ENCODE measurements at places on chromosomes 6 and 20.
A peak's percentile ranks its signal among the peaks of the same experiment; 100 is the strongest.

- DNase-seq = no peak
Observed at GRCh38 chr20:59515013-59515905, 89.1 kb upstream of the PHACTR3 start.

DNA sequence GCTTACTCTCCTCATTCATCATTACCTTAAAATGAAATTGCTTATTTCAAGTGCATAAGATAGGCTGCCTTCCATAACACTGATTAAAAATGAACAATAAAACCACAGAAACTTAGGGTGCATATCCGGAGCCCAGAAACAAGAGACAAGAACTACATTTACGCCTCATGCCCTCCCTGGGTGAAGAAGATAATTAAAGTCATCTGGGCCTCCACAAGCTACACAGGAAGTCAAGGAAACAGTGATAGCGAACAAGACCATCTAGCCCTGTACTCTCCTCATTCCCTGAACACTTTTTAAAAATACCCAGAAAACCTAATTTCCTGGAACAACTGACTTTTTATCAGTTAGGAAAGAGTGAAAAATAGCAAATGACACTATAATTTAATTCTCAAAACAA is 6.3 kb downstream of the SOD2 start:
- no peak for DNase-seq

DNA sequence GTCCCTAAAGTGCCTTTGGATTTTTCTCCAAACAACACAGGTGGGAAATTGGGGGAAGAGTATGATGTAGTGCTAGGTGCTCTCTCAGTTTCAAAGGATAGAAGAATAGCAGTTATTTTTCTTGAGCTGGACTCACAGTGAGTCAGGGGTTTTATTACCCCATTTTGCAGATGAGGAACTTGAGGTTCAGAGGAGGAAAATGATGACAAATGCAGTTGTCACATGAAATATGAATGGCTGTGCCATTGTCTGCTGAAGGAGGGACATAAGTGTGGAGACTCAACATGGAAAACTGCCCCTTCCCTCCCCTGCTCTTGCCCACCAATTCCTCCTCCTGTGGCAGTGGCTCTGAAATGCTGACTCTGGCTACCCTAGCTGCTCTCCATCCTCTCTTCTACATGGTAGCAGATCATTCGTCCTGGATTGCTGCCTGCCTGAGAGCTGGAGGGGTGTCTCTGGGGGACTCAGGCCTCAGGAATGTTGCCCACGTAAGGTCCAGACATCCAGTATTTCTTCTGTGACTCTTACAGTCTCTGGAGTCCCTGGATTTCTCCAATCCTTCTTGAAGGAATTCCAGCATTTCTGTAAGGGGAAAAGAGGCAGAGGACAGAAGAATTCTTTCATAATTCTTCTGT is 37.6 kb upstream of the EPB41L1 start:
- DNase-seq = no peak

- no peak for DNase-seq
Observed at GRCh38 chr6:25576919-25577318, 75.1 kb upstream of the SCGN start.

DNA sequence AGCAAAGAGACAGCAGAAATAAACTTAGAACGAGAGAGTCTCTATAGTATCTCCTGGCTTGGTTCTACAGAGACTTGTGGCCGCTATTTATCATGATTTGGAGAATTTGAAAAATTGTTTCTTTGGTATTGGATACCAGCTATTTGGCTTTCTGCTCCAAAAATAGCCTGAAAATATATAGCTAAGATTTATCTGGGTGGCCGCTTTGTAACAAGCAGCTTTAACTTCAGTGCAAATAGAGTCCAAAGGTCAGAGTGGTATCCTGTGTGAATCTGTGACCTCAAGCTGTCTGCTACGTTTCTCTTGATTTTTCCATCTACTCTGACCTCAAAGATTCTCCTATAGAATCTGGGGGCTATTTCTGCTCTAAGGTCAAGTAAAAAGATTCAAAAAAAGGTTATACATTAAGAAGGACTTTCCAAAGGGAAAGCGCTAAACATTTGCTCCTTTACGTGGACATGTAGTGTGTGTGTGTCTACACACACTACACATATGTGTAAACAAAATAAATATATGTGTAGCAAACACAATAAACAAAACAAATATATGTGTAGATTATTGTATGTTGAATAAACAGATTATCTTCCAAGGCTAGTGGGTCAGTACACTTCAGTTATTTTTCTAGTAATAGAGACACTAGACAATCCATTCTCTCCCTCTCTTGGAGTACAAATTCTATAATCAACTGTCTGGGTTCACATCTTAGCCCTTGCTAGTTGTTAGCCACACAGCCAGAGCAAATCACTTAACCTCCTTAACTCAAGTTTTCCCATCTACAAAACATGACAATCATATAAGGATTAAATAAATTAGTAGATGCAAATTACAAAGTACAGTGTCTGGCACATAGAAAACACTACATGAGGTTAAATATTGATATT is 40.8 kb downstream of the CHD6 start:
- no peak for DNase-seq

- DNase-seq = no peak
Observed at GRCh38 chr20:41345729-41346067, 5.1 kb downstream of the LPIN3 start.

DNA sequence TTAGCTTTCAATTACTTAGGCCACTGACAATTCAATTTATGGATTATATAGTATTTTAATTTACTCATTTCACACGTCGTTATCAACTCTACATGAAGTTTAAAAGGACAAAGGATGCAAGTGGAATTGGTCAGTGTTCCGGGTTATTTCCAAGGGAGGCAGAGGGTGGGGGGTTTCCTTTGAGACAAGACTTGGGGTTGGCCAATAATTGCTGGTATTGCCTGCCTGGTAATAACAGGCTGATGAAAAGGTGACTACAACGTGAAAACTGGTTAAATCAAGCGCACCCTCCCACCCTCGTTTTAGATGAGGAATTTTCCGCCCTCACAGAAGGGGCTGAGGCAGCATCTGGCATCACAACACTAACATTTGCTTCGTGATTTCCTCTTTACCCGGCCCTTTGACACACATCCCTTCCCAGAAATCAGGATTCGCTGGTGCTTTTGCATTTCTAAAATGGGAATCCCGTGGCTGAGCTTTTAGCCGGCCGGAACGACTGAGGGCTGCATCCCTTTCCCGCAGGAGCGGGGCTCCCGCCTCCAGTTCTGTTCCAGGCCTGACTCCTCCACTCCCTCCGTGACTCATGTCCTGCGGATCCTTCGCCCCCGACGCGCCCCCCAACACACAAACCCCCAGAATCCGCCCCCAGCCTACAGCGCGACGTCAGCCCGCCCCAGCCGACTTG is 999 bp upstream of the PIM1 start:
- peak; percentile 33 for DNase-seq

- DNase-seq = peak; percentile 24
Observed at GRCh38 chr6:404685-405423, 13.3 kb downstream of the IRF4 start.

- no peak for DNase-seq
Observed at GRCh38 chr6:105051941-105052471, 95.1 kb downstream of the LIN28B start.

DNA sequence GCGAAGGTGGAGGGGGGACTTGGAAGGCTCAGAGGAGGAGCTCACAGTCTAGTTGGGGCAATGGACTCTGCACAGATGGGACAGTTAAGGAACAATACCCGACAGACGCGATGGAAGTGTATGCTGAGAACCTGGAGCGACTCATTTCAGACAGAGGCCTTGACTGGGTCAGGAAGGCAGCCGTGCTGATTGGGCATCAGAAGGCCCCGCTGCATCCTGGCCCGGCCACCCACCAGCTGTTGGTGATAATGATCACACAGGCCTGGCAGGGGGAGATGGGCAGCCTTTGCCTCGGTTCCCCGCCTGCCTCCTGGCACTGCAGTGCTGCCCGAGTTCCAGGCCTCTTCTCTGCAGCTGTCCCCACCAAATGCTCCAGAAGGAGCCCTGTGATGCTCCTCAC is 62.4 kb downstream of the MDGA1 start:
- DNase-seq = no peak

- DNase-seq = peak; percentile 51
Observed at GRCh38 chr20:3687655-3688054, 5.8 kb upstream of the ADAM33 start.

- DNase-seq = no peak
Observed at GRCh38 chr20:61604549-61604948, 352.5 kb downstream of the CDH4 start.

DNA sequence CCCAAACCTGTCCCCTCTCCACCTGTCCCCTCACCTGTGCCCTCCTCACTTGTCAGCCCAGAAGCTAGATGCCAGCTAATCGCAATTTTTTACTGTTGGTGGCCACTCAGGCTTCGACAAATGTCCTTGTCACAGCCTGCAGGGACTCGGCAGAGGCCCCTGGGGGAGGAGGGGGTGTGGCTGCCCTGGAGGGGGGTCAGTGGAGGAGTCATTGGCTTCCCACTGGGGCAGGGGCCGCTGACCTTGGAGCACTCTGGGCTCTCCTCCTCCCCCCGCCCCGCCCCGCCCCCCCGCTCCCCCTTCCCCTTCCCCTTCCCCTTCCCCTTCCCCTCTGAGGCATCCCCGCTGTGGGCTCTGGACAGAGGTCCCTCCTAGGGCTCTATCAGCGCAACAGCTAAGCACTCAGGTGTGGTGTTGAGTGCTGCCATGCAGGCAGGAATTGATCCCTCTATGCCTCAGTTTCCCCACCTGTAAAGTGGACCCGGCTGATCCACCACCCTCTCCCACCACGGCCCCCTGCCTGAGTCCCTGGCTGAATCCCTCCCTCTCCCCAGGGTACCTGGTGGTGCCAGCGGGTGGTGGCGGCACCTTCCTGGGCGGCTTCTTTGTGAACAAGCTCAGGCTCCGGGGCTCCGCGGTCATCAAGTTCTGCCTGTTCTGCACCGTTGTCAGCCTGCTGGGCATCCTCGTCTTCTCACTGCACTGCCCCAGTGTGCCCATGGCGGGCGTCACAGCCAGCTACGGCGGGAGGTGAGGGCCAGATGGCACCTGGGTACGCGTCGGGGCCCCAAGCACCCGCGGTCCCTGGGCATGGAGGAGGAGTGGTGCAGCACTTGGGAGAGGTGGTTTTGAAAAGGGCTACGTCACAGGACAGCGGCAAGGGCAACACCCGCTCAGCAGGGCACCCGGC is 23.8 kb downstream of the SLCO4A1 start:
- DNase-seq = no peak

DNA sequence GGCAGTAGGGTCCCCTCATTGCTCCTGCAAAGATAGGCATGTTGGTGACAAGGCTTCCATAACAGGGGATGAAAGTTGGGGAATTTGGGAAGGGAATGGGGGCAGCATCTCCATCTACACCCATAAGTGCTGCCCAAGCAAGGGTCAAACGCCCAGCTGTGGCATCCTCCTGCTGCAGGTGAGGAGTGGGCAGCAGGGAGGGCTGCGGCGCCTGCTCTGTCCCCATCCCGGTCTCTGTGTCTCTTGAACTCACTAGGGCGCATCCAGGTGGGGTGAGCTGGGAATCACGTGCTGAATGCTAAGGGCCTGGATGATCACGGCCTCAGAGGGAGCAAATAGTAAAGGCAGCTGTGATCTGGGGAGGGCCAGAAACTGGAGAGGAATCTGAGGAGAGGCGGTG is 9.1 kb downstream of the MICA start:
- no peak for DNase-seq

GRCh38 chr6:31952140-31952805 is 6.4 kb downstream of the CFB start:
- DNase-seq = peak; percentile 60

- no peak for DNase-seq
Observed at GRCh38 chr6:38719358-38719757, 4.2 kb downstream of the DNAH8 start.

DNA sequence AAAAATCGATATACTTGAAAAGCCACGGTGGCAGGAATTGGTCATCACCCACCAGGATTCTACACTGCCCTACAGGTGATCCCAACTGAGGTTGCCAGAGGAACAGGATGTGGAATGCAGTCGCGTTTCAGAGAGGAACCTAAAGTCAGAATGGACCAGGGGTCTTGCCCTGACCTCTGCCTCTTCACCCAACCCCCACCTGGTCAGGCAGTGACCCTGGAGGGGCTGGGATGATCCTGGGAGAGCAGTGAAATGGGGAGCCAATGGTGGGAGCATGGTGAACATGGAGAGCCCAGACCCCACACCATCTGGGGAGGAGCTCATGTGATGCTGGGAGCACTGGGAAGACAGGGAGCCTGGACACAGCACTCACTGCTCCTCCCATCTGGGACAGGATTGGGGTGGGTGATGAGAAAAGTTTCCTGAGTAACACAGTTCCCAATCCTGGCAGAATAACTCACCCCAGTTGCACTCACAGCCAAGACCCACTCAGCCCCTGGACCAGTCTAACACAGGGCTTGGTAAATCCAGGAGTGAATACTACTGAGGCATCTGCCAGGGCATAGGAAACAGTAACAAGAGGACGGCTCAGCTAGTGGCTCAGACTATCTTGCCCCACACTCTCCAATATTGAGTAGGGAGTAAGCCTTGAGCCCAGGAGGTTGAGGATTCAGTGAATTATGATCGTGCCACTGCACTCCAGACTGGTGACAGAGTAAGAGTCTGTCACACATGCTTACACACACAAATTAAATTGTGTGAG is 1.7 kb upstream of the ULBP2 start:
- DNase-seq = no peak

- peak; percentile 37 for DNase-seq
Observed at GRCh38 chr20:33914919-33915318, 78.8 kb upstream of the RALY start.

GRCh38 chr20:24952376-24953208 is 3.5 kb downstream of the CST7 start:
- DNase-seq = peak; percentile 11

GRCh38 chr6:168892031-168892430 is 361.6 kb downstream of the THBS2 start:
- no peak for DNase-seq

GRCh38 chr6:81253821-81254220 is 498.7 kb downstream of the TENT5A start:
- no peak for DNase-seq

- no peak for DNase-seq
Observed at GRCh38 chr6:105795913-105796517, 290.1 kb upstream of the PRDM1 start.

- DNase-seq = peak; percentile 70
Observed at GRCh38 chr6:31559958-31560696, 12.0 kb upstream of the LTA start.

- DNase-seq = no peak
Observed at GRCh38 chr6:5122504-5123112, 37.5 kb downstream of the PPP1R3G start.

GRCh38 chr20:62837790-62838127 is 20.9 kb downstream of the COL9A3 start:
- DNase-seq = no peak

GRCh38 chr6:163589387-163589786 is 174.9 kb downstream of the QKI start:
- DNase-seq = no peak

DNA sequence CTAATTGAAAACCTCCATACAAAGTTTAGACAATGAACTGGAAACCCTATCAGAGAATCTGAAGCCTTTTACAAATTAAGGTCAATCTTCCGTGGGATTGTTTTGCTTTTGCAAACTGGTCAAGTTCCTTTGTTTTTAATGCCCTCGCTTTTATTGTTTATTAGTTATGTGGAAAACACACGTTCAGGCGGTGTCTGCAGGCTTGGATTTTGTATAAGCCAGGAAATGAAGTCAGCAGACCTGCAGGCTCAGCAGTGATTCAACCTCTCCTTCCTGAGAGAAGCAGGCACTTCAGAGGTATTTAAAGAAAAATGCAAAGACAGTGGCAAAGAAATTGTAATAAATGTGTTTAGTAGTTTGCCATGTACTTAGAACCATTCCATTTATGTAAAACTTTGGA is 103.4 kb upstream of the PDE10A start:
- no peak for DNase-seq

Data from GM13976 (cell line).